Kidney capillary endothelial cell (primary cell): ENCODE measurements at places on chromosomes 11 and 22.

DNA sequence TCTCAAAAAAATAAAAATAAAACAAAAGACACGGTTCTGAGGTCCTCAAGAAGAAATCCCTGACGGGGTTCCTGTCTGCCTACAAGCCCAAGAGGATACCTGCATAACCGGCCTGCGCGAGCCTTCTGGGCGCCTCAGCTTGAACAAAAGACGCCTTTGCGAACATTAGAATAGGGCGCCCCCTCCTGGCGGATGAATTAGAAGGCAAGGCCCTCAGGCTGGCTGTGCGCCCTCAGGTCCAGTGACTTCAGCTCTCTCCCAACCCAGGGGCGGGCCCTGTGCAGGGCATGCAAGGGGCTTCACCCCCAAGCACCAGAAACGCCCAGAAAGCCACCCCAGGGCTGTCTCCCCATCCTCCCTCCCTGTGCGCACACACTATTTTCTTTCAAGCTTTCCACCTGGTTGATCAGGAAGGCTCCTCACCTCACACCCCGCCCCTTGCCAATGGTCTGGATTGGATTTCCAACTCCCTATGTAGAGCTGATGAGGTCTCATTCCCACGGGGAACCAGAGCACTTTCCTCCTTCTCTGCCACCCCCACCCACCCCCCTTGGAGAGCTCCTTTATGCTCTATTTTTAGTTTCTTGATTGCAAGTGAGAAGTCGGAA lies 273.3 kb downstream of the BUD13 start:
- DNase-seq, result peak; percentile 73

- no peak for DNase-seq
These were observed 837.8 kb downstream of the TBC1D22A start for GRCh38 chr22:47600281-47600680.

- DNase-seq, result no peak
These were observed 224.1 kb downstream of the CADM1 start for GRCh38 chr11:115279813-115280761.

DNA sequence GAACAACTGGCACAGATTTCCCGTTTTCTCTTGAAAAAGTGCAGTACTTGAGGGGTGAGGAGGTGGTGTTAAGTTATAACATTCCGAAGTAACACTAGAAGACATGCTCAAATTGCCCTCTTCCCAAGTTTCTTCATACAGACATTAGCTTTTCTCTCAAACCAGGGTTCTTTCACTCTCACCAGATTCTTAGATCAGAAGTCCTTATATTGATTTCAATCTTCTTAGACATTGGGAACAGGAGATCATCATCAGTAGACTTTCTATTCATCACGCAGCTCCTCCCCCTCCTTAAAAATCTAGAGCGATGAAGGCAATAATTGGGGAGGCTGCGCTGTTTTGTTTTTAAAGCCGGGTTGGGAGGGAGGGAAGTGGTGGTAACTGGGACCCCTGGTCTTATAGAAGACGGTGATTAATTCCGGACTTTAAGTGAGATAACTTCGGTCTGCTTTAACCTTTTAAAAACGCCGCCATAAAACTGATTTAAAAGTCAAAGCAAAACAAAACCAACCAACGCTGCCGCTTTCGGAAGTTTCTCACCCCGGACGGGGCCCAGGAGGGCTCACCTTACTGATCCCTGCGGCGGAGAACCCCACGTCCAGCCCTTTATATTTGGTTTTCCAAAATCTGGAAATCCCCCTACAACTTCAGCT lies 665 bp downstream of the USP28 start:
- no peak for DNase-seq

GRCh38 chr11:94151903-94152677 lies 23.4 kb downstream of the PANX1 start:
- peak; percentile 82 for DNase-seq

DNA sequence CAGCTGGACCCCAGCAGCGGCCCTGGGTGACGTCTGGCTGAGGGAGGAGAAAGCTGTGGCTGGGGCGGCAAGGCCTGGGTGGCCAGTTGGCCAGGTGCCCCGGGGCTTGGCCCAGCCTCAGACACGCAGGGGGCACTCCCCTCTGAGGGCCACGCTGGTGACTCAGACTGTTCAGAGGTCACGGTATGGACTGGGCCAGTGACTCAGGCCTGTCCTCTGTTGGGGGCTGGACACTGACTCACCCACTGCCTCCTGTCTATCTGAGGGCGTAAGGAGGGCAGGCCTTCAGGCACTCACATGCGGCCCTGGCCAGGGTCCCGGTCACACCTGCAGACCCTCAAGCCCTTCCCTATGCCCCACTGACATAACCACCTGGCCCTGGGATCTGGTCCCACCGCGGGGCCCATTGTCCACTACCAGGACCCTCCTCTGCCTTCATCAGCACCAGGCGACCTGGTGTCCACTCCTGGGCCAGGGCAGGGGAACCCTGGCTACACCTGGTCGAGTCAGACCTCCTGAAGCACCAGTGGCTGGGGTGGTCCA lies 3.7 kb upstream of the MUC5AC start:
- peak; percentile 51 for DNase-seq

DNA sequence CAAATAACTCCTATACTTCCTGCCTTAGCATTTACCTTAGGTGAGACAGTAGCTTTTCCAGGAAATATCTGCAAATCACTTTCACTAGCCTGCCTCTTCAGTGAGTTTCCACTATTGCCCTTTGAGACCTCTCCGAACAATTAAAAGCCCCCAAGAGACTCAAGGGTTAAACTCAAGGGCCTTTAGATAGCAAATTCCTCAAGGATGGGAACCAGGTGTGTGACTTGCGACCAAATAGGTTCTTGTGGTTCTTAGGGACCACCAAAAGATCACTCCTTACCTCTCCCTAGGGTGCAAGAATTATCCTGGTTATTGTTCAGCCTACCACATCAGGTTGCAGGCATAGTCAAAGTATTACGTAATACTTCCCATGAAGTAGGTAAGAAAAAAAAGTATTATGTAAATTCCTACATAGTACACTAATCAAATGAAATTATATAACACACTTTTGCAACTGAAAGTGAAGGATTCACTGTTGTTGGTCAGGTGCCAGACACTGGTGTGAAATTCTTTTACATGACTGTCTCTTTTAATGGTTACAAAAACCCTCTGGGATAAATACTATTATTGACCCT lies 1.4 kb upstream of the RDX start:
- no peak for DNase-seq

DNA sequence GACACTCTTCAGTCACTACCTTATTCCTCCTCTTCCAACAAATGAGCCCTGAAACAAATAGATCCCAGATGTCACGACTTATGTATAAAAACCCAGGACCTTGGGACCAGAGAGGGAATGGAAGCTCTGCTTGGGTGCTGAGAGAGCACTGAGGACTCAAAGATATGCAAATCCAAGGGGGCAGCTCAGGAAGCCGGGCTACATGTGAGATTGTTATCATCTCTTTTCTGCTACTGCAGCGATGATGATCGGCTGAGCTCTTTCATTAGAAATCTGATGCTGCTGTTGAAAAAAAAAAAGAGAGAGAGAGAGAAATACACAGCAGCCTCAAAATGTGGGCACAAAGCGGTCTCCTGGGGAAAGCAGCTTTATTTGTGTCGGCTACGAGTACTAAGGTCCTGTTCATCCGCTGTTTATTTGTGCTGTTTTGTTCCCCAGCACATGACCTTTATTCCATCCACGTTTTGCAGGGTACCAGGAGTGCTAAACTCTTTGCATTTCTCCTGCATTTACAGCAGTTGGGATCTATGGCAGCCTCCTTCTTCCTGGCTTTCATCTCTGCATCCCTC lies 120.2 kb downstream of the TRIM29 start:
- no peak for DNase-seq

- DNase-seq, result no peak
These were observed 519.4 kb downstream of the BRD1 start for GRCh38 chr22:49308300-49308699.

DNA sequence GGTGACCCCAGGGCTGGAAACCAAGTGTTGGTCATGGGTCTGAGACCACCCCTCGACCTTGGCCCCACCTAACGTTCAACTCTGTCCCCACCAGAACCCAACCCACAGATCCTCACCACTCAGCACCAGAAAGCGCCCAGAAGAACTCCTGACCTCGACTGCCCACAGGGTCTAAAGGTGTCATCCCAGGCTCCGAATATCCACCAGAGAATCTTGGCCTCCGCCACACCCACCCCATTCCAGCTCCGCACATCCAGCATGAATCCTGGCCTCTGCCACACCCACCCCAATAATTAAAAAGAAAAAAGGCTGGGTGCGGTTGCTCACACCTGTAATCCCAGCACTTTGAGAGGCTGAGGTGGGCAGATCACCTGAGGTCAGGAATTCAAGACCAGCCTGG lies 1.3 kb downstream of the CERK start:
- no peak for DNase-seq

- DNase-seq, result no peak
These were observed 652.5 kb downstream of the NTM start for GRCh38 chr11:132022733-132023478.

DNA sequence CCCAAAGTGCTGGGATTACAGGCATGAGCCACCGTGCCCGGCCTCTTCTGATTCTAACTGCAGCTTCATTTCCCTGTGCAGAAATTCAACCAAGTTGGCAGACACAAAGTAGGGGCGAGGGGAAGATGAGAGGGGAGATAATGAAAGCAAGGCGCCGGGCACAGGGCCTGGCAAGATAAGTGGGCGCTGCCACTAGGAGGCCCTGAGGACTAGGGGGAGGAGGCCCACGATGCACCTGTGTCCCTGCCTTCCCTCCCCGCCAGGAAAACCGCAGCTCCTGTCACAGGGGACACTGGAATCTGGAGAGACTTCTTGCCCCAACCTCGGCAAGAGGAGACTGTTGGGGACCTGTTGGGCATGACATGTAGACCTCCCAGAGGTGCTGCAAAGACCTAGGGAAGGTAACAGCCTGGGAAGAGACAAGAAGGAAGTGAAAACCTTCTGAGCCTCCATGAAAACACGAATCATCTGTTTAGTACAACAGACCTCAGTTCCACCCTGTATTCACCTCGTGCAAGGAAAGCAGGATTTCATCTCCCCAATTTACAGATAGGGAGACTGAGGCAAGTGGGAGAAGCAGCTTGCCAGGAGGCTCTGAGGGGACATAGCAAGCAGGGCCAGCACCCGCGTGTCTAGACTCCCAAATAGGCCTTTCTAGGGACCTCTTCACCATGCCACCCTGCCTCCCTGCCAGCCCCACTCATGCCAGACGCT lies 3.1 kb upstream of the LGALS1 start:
- DNase-seq, result no peak

DNA sequence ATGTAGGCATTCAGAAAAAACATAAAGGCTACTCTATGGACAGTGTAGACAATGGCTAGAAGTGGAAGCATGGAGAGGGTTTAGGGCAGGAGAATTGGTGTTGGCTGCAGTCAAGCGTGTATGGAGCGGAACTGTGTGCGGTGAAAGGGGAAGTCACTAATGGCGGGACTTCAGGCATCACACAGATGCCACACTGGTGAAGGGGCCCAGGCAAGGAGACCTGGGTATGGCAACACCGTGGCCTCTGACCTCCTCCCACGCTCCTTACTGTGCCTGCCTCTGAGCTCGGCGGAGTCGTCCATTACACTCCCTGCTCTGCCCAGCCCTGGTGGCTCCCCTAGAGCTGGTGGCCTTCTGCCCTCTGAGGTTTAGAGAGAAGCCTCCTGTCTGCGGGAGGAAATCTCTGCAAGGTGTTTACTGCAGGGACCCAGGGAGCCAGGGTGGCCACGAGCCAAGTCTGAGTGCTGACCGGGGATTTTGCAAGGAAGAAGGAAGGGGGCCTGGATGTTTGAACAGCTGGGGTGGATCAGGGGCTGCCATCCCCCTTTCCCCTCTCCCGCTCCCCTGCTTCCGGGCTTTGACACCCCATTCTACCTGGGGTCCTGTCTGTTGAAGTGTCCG lies 75.1 kb upstream of the TSPAN18 start:
- no peak for DNase-seq

DNA sequence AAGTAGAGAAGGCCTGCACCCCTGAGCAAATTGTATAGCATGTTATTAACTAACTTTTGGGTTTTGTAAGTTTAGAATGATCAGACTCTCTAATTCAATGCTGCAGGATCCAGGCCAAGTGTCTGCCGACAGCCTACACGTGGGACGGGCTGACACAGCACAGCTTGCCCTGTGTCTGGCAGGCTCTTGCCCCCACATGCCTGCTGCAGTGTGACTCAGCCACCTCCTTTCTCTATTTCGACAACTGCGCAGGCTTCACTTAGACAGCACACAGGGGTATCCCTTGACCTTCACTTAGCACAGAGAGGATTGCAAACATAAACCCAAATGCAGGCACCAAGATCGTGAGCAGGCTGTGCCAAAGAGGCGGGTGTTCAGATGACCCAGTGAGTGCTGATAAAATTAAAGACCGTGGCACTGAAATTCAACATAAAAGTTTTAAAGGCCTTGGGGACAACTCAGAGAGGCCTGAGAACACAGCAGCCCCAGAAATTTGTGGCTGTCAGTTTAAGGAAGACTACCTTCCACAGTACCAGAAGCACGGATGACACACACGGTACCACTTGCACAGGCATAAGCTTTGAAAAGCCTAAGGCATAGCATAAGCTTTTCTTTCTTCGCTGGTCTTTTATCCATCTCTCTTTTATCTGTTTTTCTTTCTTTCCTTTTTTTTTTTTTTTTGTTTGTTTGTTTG lies 37.8 kb downstream of the SCN3B start:
- DNase-seq, result no peak
